Fibroblast of skin of right biceps (primary cell): ENCODE measurements at places on chromosomes 5 and 9.

DNA sequence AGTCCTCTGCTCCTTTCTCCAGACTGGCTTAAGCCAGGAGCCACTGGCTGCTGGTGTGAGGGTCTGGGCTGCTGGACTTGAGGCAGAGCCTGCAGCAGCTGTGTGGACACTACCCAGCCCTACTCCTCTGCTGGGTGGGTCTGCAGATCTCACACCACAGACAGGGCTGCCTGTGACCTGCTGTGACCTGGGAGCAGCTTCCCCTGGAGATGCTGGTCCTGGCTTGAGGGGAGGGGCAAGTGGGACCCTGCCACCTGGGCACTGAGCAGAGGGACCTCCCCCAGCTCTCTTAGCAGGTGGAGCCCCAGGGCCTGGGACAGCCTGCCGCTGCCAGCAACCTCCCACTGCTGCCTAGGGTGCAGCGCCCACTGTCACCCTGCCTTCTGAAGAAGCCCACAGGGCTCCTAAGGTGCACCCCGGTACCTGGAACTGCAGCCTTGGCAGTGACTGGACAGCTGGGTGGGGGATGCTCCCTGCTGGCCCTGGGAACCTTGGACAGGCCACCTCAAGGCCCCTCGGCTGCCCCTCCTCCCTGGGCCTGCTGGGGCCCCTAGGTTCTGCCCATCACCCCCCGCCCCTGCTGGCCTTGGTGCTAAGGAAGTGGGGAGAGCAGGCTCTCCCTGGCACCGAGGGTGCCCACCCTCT is 9.1 kb downstream of the CACFD1 start:
- no peak for DNase-seq

DNA sequence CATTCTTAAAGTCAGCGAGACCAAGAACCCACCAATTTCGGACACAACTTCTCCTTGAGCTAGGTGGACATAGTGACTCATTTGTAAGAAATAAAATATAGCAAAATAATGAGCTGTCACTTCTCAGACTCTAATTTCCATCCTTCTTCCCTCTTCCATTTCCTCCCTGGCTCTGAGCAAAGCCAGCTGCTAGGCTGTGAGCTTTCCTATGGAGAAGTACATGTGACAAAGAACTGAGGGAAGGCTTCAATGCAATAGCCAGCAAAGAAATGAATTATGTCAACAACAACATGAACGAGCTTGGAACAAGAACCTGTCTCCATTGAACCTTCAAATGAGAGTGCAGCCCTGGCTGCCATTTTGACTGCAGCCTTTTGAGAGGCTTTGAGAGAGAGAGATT is 25.9 kb upstream of the SELENOP start:
- DNase-seq = no peak

DNA sequence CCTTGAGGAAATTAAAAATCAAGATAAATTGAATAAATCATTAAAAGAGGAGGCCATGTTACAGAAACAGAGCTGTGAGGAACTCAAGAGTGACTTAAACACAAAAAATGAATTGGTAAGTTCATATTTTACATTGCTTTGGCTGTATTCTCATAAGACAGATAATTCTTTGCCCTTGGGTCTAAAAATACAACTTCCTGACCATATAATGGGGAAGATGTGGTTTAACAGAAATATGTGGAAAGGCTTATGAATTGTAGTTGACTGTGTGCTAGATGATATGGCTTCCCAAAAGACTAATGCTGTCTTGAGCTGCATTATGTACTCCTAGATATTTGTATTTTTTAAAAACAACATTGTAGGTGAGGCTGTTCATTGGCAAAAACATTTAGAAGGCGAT is 33.1 kb downstream of the CNTRL start:
- no peak for DNase-seq

- no peak for DNase-seq
These were observed 42.5 kb downstream of the TMEM167A start for GRCh38 chr5:83034528-83035207.

GRCh38 chr5:99795031-99795430 is 740.1 kb upstream of the FAM174A start:
- DNase-seq = no peak

DNA sequence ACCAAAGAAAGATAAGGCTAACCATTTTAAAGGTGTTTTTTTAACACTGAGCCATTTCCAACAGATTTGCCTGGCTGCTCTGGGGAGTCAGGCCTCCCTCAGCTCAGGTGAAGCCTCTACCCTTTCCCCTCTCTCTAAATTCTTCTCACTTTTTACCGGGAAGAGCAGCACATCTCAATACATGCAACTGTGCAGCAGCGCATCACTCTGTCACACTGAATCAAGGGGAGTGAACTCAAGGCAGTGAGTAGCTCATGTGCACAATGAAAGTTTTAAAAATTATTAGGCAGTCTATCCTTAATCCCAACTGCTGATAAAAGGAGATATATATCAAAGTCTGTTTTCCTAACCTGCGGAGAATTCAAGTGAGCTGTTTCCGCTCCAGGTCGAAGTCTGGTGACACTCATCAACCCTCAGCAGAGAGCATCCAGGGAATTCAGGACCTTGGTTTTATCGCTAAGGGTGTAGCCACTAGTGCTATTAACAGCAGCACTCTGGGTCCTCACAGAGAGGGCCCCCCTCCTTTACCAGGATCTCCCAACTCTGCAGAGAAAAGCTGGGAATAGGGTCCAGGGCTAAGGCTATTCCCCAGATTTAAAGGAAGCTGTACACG is 1.0 kb downstream of the CEMIP2 start:
- DNase-seq = no peak

GRCh38 chr5:106587-106986 is 14.6 kb downstream of the PLEKHG4B start:
- DNase-seq = no peak

DNA sequence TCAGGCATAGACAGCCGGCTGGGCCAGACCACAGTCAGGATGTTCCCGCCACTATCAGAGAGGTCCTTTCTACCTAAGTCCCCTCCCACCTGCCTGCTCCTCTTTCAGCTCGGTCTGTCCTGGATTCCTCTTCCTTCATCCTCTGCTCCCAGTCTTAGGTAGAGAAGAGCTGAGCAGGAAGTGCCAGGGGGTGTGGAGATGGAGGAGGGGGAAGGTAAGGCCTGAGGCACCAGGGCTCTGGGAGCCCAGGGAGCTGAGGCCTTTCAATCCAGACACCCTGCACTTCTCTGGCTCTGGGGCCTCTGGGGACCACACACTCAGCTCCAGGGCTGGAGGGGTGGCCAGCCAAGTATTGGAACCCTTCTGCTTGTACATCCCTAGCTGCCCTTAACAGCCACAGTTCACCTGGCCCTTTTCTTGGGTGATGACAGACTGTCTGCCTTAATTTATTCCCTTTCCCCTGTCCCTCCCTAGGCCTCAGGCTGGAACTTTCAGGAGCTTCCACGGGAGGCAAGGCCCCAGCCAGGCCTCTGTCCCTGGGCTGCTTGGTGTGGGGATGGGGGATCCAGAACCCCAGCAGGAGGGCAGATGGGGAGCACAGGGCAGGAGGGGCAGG is 15.6 kb downstream of the IRF1 start:
- DNase-seq = no peak

DNA sequence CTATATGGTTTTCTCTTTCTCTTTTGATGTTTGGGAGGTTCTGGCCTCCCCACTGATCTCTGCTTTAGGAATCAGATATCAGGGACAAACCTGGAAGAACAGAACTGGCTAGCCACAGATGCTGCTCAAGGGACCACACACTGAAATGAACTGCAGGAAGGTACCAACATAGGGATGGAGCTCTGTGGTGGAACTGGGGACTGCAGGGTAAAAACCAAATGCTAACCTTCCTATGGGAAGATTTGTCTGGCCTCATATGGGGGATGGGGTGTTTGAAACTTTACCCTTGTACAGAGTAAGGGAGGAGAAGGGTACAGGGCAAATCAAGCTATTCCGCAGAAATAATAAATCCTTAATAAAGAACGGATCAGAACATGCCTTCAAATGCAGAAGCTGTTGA is 49.4 kb downstream of the ELOVL7 start:
- no peak for DNase-seq

DNA sequence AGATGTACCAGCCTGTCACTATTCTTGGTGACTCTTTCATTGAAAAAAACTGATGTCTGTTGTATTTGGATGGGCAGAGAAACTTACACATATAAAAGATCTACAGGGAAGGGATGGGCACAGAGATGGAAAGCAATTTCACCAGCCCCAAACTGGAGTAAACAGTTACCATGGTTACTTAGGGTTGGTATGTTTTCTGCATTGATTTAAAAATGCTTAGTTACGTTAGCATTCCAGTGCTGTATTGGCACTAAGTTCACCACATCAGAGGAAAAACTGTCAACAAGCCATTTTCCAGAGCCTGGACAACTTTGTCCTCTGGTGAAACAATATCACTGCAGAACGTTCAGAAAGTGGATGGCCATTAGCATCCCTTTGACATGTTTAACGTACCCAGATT is 28.0 kb downstream of the MARCHF3 start:
- peak; percentile 43 for DNase-seq

DNA sequence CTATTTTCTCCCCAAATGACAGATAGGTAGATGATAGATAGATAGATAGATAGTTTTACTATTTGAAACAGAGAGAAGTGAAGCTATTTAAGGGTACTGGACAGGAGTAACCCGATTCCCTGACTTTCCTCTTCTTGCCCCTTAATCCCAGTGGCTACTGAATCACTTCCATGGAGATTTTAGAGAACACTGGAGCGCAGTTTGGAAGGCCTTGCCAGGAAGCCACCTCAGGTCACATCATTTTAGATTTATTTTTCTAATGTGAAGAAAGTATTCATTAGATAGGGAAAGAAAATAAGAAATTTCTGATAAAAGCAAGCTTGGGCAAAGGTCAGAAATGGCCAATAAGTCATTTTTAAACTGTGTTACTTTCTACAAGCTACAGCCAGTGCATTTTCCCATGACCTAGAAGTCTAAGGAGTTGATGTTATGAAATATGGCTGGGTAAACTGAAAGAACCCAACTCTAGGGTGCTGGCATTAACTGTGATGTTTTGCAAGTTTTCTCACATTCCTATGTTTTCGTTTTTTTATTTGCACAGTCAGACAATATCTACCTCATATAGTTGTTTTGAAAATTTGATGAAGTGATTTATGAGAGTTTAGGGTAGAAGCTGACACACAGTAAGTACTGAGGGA is 544.7 kb upstream of the PTGER4 start:
- DNase-seq = no peak

GRCh38 chr5:172973127-172973916 is 10.2 kb upstream of the ATP6V0E1 start:
- DNase-seq = peak; percentile 79

- peak; percentile 78 for DNase-seq
These were observed at the start of gene ZNF462 for GRCh38 chr9:106862821-106863720. Gene ZNF462, plus strand, starts transcription at chr9:106863166. Its CDS starts 60,218 bp downstream, at chr9:106923384.

DNA sequence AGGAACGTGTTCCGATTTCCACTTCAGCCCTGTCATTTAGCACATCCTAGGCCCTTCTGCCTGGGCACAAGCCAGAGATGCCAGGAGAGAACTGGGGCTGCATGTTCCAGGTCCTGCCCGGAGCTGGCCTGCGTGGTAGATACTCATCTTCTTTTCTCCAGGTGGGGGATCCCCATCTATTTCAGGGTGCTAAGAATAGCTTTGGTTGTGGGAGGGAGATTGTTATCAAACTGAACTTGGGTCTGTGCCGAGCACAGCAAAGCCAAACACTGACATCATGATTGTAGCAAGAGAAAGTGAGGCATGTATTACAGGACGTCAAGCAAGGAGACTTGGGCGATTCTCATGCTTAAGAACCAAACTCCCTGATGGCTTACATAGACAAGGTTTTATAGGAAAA is 18.2 kb downstream of the C9orf153 start:
- no peak for DNase-seq

DNA sequence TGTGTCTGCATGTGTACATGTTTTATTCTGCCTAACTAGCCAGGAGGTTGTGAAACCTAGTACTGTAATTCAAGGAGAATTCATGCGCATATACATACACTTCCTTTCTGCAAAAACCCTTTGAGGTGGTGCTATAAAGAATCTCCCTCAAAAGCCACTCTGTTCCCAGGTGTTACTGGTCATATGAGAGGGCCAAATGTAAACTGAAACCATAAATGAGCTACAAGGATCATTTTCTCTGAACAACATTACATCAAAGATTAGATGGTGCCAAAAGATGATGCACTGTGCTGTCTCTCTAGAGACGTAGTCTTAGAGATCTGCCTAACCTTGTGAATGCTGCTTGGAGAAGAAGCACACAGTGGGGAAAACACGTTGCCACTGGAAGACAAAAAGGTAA is 15.7 kb downstream of the NREP start:
- no peak for DNase-seq

- DNase-seq = no peak
These were observed 2.4 kb upstream of the DMRT2 start for GRCh38 chr9:1047591-1048230.

GRCh38 chr5:107040907-107041306 is 629.8 kb downstream of the EFNA5 start:
- no peak for DNase-seq

DNA sequence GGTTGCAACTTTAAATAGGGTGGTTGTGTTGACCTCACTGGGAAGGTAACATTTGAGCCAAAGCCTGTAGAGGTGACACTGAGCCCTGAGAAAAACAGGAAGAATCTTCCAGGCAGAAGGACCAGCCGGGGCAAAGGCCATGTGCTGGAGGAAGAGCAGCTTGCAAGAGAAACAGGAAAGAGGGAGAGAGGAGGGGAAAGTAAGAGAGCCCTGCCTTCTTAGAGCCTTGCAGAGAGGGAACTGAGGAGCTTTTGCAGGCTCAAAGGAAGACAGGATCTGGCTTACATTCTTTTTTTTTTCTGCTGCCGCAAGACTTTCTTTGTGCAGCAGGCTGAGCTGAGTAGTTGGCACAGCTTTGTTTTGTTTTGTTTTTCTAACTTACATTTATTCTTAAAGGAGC is 17.4 kb downstream of the C9orf153 start:
- no peak for DNase-seq

GRCh38 chr9:34437006-34437925 is 21.1 kb downstream of the FAM219A start:
- DNase-seq = peak; percentile 66

DNA sequence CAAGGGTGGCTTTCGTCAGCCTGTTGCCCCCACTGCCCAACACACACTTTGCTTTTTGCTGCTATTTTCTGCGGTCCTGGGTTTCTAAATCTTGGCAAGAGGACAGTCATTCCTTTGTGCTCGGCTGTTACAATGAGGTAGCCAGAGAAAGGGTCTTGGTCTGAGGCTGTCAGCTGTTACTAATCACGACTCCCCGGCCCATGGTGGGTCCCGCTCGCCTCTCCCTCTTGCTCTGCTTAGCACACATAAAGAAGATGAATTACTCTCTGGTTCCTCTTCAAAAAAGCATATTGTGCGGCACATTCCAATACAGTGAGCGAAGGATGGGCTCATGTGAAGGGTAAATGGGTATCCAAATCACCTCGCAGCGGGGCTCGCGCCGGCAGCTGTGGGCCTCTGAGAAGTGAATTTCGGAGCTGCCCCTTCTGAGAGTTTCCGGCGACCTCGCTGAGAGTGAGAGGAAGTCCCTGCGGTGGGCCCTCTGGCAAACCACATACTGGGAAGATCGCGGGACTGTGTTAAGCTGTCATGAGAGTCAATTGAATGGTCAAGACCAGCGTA is 56.0 kb downstream of the SLC1A3 start:
- peak; percentile 81 for DNase-seq

DNA sequence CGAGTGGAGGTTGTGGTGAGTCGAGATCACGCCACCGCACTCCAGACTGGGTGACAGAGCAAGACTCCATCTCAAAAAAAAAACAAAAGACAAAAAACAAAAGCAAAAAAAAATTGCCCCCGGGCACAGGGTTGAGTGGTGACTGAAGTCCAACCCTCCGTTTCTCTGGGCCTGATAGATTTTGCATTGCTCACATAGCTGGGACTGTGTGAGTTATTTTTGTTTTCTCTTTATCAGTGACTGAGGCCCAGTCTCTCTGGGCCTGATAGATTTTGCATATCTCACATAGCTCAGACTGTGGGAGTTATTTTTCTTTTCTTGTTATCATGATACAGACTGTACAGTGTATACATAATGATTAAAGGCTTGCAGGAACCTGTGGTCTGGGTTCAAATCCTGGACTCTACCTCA is 2.6 kb upstream of the SLC28A3 start:
- DNase-seq = no peak
